ENCODE measurements at places on chromosomes 13 and 19. TPM values are rescaled to one million over a fixed set of nuclear protein-coding genes. Genes with fewer than 3 reads are reported as not detected.

DNA sequence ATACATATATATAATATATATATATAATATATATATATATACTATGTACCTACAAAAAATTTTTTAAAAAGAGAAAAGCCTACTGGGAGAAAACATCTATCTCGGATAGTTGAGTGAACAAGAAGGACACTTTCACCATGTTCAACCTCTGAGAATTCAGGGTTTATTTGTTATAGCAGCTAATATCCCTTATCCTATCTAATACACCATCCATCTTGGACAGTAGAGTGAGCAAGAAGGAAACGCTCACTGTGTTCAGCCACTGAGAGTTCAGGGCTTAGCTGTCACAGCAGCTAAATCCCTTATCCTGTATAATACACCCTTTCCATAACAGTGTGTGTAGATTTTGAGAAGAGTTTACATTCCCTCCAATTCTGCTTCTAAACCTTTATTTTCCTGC lies 38.1 kb upstream of the CACNA1A start:
- H3K27ac ChIP-seq = no peak overlapping the region
- no peak for DNase-seq
- H3K27me3 ChIP-seq = no peaks in the 10 kb centered on the region
- H3K36me3 ChIP-seq = no peaks in the 10 kb centered on the region

DNA sequence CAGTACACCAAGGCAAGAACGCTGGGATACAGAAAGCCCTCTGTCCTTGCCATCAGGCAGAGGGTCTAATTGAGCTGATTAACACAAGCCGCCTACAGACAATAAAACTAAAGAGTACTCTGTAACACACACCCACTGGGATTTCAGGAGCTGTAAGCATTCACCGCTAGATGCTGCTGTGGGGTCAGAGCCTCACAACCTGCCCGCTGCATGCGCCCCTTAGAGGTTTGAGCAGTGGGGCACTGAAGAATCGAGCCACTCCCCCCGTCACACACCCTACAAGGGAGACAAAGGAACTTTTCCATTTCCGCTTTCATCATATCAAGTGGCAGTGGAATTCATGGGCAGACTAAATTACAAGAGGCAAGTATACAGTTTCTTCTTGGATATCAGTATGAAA lies 1080.6 kb downstream of the PCDH17 start:
- no peak for DNase-seq
- no peaks in the 10 kb centered on the region for H3K4me1 ChIP-seq
- no peaks in the 10 kb centered on the region for H3K27me3 ChIP-seq
- H3K36me3 ChIP-seq = no peaks in the 10 kb centered on the region
- H3K27ac ChIP-seq = no peak overlapping the region

- H3K27me3 ChIP-seq = no peaks in the 10 kb centered on the region
- DNase-seq = no peak
- H3K27ac ChIP-seq = no peak overlapping the region
- H3K36me3 ChIP-seq = no peaks in the 10 kb centered on the region
- no peak overlapping the region for H3K4me3 ChIP-seq
Measured at GRCh38 chr13:64164435-64164834, 2748.8 kb upstream of the PCDH20 start.

- DNase-seq = no peak
- H3K4me1 ChIP-seq = no peaks in the 10 kb centered on the region
- H3K36me3 ChIP-seq = no peaks in the 10 kb centered on the region
- H3K27ac ChIP-seq = no peak overlapping the region
- no peaks in the 10 kb centered on the region for H3K27me3 ChIP-seq
Measured at GRCh38 chr19:6988257-6988656, 33.0 kb downstream of the MBD3L2B start.

The TSSK6 gene
- total RNA-seq = 0.74 TPM

GRCh38 chr19:42411581-42412178 lies 15.5 kb downstream of the LIPE start:
- no peaks in the 10 kb centered on the region for H3K27me3 ChIP-seq
- DNase-seq = no peak
- H3K4me1 ChIP-seq = no peaks in the 10 kb centered on the region
- H3K27ac ChIP-seq = no peak overlapping the region
- H3K4me3 ChIP-seq = no peak overlapping the region

DNA sequence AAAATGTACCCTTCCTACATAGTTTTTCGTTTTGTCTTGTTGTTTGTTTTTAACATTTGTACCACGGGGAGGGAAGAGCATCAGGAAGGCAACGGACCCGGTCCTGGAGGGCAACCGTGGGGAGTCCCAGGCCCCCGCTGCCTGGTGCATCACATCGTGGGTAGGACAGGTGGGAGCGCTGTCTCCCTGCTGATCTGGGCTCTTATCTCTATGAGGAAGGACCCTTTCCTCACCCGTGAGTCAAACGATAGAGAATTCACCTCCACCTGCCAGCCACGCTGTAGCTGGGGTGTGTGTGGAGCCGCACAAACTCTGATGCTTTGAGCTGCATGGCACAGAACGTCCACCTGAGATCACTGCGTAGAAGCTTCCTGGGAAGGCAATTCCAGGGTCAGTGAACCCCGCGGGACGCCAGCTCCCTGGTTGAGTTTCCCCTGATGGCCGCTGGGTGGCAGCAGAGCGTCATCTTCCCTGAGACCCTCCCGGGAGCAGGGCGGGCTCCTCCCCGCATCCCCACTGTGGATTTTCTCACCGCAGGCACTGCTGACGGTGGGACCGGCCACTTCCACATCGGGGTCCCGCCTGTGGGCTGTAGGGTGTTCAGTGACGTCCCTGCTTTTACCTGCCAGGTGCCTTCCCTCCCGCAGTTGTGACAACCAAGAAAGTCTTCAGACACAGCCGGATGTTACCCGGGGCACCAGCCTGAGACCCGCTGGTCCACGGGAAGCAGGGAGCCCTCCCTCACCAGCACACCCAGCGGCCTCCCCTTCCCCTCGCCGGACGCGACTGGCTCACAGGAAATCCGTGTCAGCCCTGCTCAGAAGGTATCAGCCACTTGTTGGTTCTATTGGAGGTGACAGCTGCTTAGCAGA lies 54.7 kb downstream of the ZNF787 start:
- 0 out of 2 replicates have a peak, but pooled peaks cover 3% of the 10 kb centered on the region for H3K4me1 ChIP-seq
- no peak overlapping the region for H3K4me3 ChIP-seq
- H3K36me3 ChIP-seq = no peaks in the 10 kb centered on the region
- no peaks in the 10 kb centered on the region for H3K27me3 ChIP-seq

The FBXL12 gene
- 34.1 TPM for total RNA-seq

GRCh38 chr19:58067240-58067912 lies 8.3 kb downstream of the ZNF135 start:
- DNase-seq = no peak
- no peaks in the 10 kb centered on the region for H3K36me3 ChIP-seq
- no peaks in the 10 kb centered on the region for H3K27me3 ChIP-seq
- no peaks in the 10 kb centered on the region for H3K4me1 ChIP-seq
- H3K4me3 ChIP-seq = no peak overlapping the region
- no peak overlapping the region for H3K27ac ChIP-seq

- H3K4me3 ChIP-seq = no peak overlapping the region
- no peaks in the 10 kb centered on the region for H3K27me3 ChIP-seq
- H3K4me1 ChIP-seq = peaks cover 9% of the 10 kb centered on the region
- no peak for DNase-seq
- H3K27ac ChIP-seq = no peak overlapping the region
Measured at GRCh38 chr19:16116067-16116466, 4.4 kb downstream of the RAB8A start.

DNA sequence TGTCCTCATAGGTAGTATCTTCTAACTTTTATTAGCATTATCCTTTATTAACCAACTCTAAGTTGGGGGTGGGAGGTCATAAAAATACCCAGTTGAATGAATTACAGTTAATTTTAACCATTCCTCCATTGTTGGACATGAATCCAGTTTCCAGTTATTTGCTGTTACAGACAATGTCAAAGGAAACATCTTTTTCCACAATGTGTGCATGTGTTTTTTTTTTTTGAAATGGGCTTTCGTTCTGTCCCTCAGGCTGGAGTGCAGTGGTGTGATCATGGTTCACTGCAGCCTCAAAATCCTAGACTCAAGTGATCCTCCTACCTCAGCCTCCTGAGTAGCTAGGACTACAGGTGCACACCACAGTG lies 32.0 kb downstream of the KLF5 start:
- H3K27ac ChIP-seq = no peak overlapping the region
- no peak overlapping the region for H3K4me3 ChIP-seq
- no peaks in the 10 kb centered on the region for H3K36me3 ChIP-seq
- H3K27me3 ChIP-seq = no peaks in the 10 kb centered on the region
- peaks cover 8% of the 10 kb centered on the region for H3K4me1 ChIP-seq
- DNase-seq = no peak

- no peak within 1 kb of the TSS for H3K4me3 ChIP-seq
- no peak within 1 kb of the TSS for H3K27ac ChIP-seq
- no peaks in the 10 kb centered on the region for H3K36me3 ChIP-seq
- peak; percentile 64 for DNase-seq
Measured at GRCh38 chr19:47471733-47472457, at the start of gene SLC8A2. Gene SLC8A2 (minus strand): TSS chr19:47471893. CDS start chr19:47466403, 5,490 bp downstream.

The LYPD5 gene
- total RNA-seq = not detected

DNA sequence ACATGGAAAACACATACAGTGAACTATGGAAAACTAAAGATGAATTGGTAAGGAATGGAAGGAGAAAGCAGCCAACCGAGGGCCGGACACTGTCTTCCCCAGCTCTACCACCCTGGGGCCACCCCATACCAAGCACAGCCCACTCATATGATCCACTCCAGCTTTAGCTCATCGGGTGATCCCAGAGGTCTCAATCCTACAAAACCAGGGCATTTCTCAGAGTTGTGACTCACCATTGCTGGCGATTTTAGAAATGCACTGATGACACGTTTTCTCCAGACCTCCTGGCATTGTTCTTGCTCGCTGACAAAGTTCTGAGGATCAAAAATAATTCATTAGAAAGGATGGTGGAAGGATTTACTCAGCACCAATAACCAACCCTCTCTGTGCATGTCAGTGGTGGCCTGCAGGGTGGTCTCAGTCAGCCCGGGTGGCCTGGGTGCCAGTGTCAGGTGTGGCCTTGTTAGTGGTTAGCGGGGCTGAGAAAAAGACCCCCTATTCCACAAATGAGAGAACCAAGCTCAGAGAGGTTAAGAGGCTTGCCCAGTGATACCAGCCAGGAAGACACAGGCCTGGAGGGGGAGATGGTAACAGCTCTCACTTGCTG lies 6.6 kb downstream of the TMEM272 start:
- no peaks in the 10 kb centered on the region for H3K36me3 ChIP-seq
- no peaks in the 10 kb centered on the region for H3K27me3 ChIP-seq
- peaks cover 57% of the 10 kb centered on the region for H3K4me1 ChIP-seq
- no peak overlapping the region for H3K4me3 ChIP-seq
- DNase-seq = peak; percentile 90
- peak overlapping the region; percentile 83 for H3K27ac ChIP-seq

GRCh38 chr13:73081256-73081915 lies 22.6 kb downstream of the KLF5 start:
- DNase-seq = no peak
- H3K36me3 ChIP-seq = no peaks in the 10 kb centered on the region
- H3K4me1 ChIP-seq = no peaks in the 10 kb centered on the region
- no peak overlapping the region for H3K27ac ChIP-seq

- no peak overlapping the region for H3K4me3 ChIP-seq
- no peaks in the 10 kb centered on the region for H3K4me1 ChIP-seq
- H3K27me3 ChIP-seq = no peaks in the 10 kb centered on the region
- H3K36me3 ChIP-seq = no peaks in the 10 kb centered on the region
Measured at GRCh38 chr19:33146209-33146608, 14.3 kb downstream of the WDR88 start.

DNA sequence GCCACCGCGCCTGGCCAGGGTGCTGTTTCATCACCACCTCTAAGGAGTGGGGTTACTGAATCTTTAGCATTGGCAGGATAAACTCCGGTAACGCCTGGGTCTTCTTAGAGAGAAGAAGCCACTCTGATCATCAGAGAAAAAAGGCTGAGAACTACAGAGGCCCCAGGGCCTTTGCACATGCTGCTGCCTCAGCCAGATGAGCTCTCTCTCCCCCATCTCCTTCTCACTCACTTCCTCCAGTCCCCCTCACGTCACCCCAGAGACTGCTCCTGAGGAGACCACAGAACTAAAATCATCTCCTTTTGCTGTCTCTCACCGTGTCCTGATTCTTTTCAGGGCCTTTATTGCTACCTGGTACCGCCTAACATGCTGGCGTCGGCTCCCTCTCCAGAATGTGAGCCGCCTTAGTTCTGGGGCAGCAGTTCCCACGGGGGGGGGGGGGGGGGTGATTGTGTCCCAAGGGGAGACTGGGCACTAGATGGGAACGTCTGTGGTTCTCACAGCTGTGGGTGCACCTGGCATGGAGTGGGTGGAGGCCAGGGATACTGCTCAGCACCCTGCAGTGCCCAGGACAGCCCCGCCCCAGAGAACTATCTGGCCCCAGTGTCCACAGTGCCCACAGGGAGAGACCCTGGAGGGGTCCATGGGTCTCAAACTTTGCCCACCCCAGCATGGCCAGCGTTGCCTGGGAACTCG lies 5.1 kb upstream of the DIRAS1 start:
- peaks cover 43% of the 10 kb centered on the region for H3K27me3 ChIP-seq
- no peaks in the 10 kb centered on the region for H3K36me3 ChIP-seq
- no peak overlapping the region for H3K4me3 ChIP-seq
- peaks cover 11% of the 10 kb centered on the region for H3K4me1 ChIP-seq

All from SJSA1 (cell line).